ENCODE measurements at places on chromosomes 12 and 14.

GRCh38 chr14:99363616-99364290 is 91.8 kb upstream of the BCL11B start:
- no peak for DNase-seq

- no peak for DNase-seq
Observed at GRCh38 chr12:115611477-115611876, 666.0 kb downstream of the MED13L start.

GRCh38 chr14:47596860-47597259 is 78.5 kb downstream of the MDGA2 start:
- no peak for DNase-seq

GRCh38 chr12:8501720-8502119 is 11.6 kb upstream of the CLEC4D start:
- no peak for DNase-seq

- no peak for DNase-seq
Observed at GRCh38 chr14:77220246-77221017, 38.8 kb downstream of the TMEM63C start.

DNA sequence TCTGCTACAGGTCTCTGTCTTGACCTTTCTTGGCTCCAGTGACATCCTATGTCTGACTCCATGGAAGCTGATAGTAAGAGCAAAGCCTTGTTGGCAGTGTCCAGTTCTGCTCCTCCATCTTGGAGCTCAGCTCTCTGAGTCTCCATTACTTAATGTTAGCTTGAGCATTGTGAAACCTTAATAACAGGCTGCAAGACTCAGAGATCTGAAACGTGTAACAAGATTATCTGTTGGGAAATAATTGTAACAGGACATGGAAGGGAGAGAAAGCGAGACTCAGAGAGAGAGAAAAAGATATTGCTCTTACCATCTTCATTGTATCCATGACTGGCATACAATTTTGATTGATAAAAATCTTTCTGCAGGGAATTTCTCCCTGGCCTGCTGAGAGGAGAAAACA is 1365.7 kb downstream of the AACS start:
- DNase-seq = no peak

GRCh38 chr14:36516719-36517241 is 3.3 kb downstream of the NKX2-1 start:
- DNase-seq = no peak

DNA sequence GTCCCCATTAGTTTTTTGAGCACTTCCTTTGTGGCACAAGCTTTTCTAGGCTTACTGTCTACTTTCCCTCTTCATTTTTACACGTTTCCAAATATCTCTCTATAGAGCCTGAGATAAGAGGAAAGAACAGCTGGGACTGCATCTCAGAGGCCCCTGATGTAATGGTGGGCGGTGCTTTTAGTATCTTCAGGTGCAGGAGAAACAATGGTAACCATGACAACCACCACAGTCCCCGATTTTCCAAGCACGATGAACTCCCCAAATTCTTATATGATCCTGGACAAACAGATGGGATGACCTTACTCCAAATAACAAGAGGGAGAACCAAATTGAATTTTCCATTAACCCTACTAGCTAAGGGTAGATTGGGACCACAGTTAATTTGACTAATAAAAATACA is 103.3 kb downstream of the AEBP2 start:
- DNase-seq = no peak

GRCh38 chr14:95059126-95059525 is 98.2 kb downstream of the DICER1 start:
- no peak for DNase-seq

Data from fibroblast of upper back skin (primary cell).